Kidney epithelial cell (primary cell): ENCODE measurements at places on chromosomes 4 and X. TPM values are rescaled to one million over a fixed set of nuclear protein-coding genes. Genes with fewer than 3 reads are reported as not detected.

Gene PASD1
- not detected in 2 replicates for total RNA-seq

Gene PPA2
- 70.0 and 96.3 TPM in 2 replicates for total RNA-seq

Gene TEC
- total RNA-seq, result 1.8 and 3.2 TPM in 2 replicates

Gene RAI2
- total RNA-seq, result 3.2 and 3.6 TPM in 2 replicates

Gene CLIC2
- total RNA-seq, result not detected in 2 replicates

Gene NHS
- 8.6 and 9.8 TPM in 2 replicates for total RNA-seq

Gene POU3F4
- total RNA-seq, result 0.17 and 0.55 TPM in 2 replicates

Gene KIAA0232
- total RNA-seq, result 23.0 and 32.1 TPM in 2 replicates

Gene SLC16A2
- total RNA-seq, result 3.6 and 5.0 TPM in 2 replicates

Gene KIAA1210
- not detected in 2 replicates for total RNA-seq

Gene FAM193A
- 19.8 and 22.0 TPM in 2 replicates for total RNA-seq

Gene PRRG3
- under 0.01 and 0.33 TPM in 2 replicates for total RNA-seq

Gene ARX
- not detected in 2 replicates for total RNA-seq

Gene CDS1
- 18.8 and 18.9 TPM in 2 replicates for total RNA-seq

Gene AKAP4
- not detected in 2 replicates for total RNA-seq

Gene PARM1
- total RNA-seq, result 3.0 and 3.7 TPM in 2 replicates

Gene SMC1A
- 18.8 and 30.4 TPM in 2 replicates for total RNA-seq

Gene GABRE
- total RNA-seq, result 0.21 and 0.88 TPM in 2 replicates
